Type B pancreatic cell (in vitro differentiated cells): ENCODE measurements at places on chromosomes 2 and 18.

DNA sequence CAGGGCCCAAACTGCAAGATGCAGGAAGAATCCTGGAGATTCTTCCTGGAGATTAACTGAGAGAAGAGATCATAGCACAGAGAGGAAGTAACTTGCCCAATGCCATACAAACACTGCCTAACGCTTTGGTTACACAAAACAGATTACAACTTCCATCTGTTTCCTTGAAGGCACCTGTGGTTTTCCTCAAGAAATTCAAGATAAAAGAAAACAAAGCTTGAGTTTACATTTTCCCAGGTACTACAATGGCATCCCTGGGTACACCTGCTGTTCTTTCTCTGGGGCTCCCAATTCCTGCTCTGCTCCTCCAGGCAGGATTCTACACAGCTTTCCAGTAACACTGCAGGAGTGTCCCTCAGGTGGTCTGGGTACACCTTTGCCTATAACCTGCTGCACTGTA, 781.9 kb upstream of the ID2 start:
- DNase-seq = no peak

GRCh38 chr2:40315683-40316082, 136.2 kb downstream of the SLC8A1 start:
- DNase-seq = no peak

- DNase-seq = no peak
Observed at GRCh38 chr2:149789549-149789948, 202.0 kb upstream of the MMADHC start.

DNA sequence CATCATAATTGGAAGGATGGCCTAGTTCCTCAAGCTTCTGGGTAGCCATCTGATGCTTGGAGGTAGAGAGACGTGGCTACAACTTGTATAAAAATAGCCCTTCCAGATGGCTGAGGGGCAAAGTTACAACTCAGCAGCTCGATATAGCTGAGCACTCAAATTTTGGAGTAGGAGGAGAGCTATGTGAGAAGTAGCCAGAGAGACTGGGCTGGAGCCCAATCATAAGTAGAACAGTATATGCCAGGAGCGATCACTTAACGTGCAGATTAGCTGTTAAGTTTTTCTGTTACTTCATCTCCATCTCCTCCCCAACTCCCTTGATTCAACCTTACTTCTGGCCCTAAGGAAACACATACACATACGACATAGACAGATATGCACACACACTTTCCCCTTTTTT, 28.8 kb downstream of the CNRIP1 start:
- DNase-seq = no peak

GRCh38 chr2:240642806-240643092, 17.5 kb downstream of the GPR35 start:
- DNase-seq = no peak

DNA sequence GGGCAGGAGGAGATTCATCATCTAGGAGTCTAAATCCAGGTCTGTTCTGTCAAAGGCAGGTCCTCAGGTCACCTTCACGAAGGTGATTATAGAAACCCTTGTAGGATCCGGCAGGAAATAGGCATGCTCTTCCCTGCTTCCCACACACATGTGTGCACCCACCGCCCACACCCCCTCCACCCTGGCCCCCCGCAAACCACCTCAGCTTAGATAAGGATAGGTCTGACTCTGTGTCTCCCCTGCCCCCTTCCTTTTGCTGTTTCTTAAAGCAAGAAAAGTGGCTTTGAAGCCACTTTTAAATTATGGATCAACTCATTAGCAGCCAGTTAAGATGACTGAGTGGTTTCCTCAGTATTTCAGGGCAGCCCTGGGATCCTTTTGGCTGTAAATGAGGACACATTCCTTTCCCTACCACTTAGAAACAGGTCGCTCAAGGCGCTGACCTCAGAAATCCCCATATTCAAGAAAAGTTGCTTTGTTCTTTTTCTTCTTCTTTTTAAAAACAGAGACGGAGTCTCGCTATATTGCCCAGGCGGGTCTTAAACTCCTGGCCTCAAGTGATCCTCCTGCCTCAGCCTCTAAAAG, 14.5 kb upstream of the CIB4 start:
- DNase-seq = no peak

DNA sequence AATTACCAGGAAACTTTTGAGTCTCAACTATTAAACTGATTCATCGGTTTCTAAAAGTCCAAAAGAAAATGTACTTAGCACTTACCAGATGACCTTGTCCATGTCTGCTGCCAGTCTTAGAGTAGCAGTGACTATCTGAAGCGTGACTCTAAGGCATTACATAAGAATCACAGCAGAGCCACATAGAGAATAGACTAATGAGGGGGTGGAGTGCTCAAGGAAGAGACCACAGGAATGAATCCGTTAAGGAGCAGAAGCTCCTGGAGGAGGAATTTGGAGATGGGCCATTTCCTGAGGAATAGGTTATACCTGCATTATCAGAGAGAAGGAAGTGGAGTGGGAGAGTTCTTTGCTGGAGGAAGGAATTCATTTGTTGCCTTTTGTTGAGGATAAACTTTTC, 116.0 kb downstream of the MAP3K20 start:
- no peak for DNase-seq

- no peak for DNase-seq
Observed at GRCh38 chr18:37327063-37327577, 238.5 kb downstream of the CELF4 start.

DNA sequence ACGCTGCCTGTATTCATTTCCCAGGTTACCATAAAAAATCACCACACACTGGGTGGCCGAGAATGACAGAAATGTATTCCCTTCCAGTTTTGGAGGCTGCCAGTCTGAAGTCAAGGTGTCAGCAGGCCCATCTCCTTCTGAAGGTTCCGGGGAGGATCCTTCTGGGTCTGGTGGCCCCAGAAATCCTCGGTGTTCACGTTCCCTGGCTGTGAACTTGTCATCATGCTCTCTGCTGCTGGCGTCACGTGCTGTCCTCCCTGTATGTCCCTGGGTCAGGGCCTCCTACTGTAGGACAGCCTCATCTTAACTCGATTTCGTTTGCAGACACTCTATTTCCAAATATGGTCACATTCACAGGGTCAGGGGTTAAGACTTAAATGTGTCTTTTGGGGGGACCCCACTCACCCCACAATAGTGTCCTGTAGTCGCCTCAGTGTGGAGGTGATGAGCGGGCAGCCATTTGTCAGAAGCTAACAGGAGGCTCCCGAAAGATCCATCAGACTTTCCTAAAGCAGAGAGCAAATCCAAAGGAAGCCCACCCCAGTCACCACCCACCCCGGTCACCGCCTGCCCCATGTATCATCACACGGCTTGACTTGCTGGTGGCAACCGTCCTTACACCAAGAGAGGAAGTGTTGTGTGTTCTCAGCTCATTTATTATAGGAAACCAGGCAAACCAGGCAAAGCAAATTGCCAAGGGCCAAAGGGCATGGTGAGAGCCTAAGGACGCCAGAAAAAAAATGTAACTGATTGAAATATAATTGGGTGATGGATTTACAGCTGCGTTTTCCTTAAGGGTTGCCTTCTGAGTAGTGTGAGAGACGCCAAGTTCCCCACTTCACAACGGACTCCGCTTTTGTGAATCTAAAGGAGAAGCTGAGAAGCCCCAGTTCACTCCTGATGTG, 148.8 kb upstream of the ZNF236 start:
- DNase-seq = no peak

- DNase-seq = no peak
Observed at GRCh38 chr2:207051385-207051965, 112.2 kb downstream of the CPO start.

DNA sequence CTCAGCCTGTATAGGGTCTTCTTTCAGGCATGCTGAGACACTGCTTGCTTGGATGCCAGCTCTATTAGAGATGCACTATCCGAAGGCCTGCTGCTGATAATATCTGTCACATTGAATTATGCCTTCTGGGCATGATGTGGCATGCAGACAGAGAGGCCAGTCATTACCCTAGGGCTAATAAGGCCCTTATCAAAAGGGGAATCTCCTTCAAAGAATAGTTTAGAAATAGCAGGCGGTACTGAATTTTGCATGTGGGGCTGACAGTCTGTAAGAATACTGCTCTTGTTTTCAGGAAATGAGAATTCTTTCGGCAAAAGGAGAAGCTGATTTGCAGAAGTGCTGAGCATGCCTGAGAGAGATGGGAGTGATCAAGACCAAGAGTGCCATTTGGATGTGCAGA, 13.1 kb upstream of the LHCGR start:
- no peak for DNase-seq

DNA sequence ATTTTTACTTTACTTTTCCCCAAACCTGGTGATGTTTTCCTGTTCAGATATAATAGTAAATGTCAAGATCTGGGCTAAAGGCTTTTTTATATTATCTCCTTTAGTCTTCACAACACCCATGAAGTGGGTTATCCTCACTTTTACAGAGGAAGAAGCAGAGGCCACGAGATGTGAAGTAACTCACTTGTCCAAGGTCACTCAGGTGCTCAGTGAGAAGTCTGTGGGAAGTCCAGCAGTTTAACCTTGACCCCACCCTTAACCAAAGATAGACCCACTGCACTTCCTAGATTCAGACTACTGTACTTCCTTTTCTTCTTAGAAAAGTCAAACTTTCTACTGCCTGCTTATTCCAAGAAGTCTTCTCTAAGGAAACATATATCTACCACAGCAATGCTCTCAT, 56.3 kb upstream of the STAT1 start:
- DNase-seq = no peak

DNA sequence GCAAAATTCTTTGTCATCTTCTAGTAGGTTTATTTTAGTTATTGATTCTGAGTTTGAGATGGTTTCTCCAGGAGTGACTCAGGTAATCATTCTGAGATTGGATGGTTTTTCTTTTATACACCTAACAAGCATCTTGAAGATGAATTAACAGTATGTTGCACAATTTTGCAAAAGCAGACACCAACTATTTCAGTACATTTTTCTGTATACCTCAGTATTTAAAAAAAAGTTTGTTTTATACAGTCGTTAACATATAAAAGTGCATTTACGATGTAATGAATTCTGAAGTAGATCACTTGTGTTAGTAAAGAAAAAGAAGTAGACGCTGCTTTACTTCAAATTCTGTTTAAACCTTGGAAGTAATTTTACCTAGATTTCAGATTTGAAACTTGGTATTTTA, 3.0 kb downstream of the VAPA start:
- DNase-seq = no peak

GRCh38 chr2:99395589-99396130, 58.5 kb downstream of the EIF5B start:
- DNase-seq = no peak

DNA sequence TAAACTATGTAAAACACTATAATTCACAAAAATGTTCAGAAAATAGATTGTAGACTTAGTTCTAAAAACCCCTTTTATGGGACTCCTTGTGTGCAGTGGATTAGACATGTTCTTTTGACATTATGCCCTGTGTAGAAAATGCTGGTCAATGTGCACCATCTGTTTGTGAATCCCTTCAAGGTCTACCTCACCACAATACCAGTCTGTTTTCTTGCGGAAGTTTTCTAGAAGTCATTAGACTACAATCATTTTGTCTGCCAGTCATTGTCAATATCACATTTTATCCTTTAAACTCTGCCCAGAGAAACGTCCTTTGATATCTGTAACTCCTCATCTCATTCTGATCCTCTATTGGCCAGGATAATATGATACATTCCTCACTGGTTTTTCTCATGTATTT, 7.8 kb downstream of the ITGA4 start:
- DNase-seq = no peak

GRCh38 chr2:24981411-24982136, 9.8 kb upstream of the DNAJC27 start:
- DNase-seq = no peak

GRCh38 chr18:35203067-35203466, 37.8 kb upstream of the ZNF397 start:
- DNase-seq = no peak

GRCh38 chr18:3624935-3625741, 175.2 kb downstream of the TGIF1 start:
- DNase-seq = no peak

DNA sequence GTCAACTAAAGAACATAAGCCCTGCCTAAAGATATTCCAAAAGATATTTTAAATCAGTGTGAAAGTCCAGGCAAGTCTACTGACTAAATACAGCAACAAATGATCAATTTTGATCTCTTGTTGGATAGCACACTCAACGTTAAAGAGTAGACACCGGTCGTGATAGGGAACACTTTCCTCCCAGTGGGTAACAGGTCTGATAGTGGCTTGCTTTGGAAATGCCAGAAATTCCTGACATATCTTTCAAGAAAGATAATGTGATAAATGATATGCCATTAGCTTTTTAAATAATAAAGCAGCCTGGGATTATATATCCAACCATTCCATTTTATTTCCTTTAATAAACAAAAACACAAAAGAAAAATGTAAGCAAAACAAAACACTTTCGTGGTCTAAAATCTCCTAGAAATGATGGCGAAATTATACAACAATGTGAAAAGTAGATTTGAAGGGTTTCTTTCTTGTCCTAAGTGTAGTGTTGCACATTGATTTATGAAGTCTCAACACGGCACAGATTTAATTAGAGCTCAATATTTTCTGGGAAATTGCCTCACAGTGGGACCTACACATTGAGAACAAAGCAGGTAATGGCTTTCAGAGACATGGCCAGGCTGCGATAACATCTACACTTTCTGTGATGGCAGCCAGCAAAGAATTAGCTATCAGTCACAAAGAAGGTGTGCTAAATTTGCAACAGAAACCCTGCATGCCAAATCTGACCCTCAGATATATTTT, 158.6 kb downstream of the PPP1R1C start:
- DNase-seq = no peak

- no peak for DNase-seq
Observed at GRCh38 chr2:71226096-71226964, 573 bp downstream of the PAIP2B start.

DNA sequence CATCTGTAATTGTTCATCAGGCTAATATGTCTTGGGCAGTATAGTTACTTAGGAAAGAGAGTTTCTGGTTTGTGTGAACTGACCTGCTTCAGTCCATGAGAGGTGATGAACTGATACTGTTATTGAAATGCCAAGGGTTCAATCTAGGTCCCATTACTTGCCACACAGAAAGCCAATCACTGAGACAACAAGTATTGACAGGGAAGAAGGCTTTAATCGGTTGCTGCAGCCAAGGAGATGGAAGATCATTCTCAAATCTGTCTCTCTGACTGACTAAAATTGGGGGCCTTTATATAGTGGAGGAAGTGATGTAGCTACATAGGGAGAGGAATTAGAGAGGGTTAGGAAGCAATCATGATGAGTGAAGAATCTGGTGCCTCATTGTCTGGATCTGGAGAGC, 19.9 kb upstream of the FAM98A start:
- DNase-seq = no peak

DNA sequence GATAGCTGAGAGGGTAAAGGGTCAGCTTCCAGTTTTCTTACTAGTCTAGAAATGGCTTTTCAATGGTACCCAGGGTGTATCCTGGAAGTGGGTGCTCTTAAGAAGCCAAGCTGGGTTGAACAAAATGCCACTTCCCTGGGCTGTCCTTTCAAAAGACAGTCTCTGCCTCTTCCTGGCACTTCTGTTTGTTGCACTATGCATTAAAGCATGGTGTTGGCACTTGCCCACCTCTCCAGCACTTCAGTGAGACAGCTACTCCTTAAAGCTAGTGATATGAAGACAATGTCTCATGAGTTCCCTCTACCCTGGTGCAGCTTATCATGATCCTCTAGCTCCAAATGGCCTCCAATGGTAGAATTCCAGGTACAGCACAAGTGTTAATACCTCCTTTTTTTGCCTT, 74.3 kb upstream of the IGFBP5 start:
- DNase-seq = no peak
